Mammary microvascular endothelial cell (primary cell): ENCODE measurements at places on chromosomes 6 and 20. TPM values are rescaled to one million over a fixed set of nuclear protein-coding genes. Genes with fewer than 3 reads are reported as not detected.

CTAGE9 gene
- not detected in 2 replicates for total RNA-seq

SCRT2 gene
- total RNA-seq = not detected in 2 replicates

STMND1 gene
- total RNA-seq = not detected in 2 replicates

MYLK2 gene
- 1.4 and 2.7 TPM in 2 replicates for total RNA-seq

TCF21 gene
- not detected in 2 replicates for total RNA-seq

GTSF1L gene
- not detected in 2 replicates for total RNA-seq

C2 gene
- total RNA-seq = not detected in 2 replicates

CRIP3 gene
- not detected in 2 replicates for total RNA-seq

TSBP1 gene
- not detected in 2 replicates for total RNA-seq

CDH4 gene
- 3.6 and 4.3 TPM in 2 replicates for total RNA-seq

TCP11 gene
- not detected in 2 replicates for total RNA-seq

HLA-DOB gene
- 0.10 and 0.13 TPM in 2 replicates for total RNA-seq

SIRPD gene
- total RNA-seq = not detected in 2 replicates

CD83 gene
- 1.2 and 1.9 TPM in 2 replicates for total RNA-seq

CCN5 gene
- total RNA-seq = not detected in 2 replicates

TMEM244 gene
- not detected in 2 replicates for total RNA-seq

TRAPPC3L gene
- total RNA-seq = 0.10 TPM in 1 of 2 replicates, not detected in the other

DEF6 gene
- 0.44 and 1.5 TPM in 2 replicates for total RNA-seq

ANKRD66 gene
- not detected in 2 replicates for total RNA-seq

VSX1 gene
- total RNA-seq = not detected in 2 replicates

FNDC1 gene
- total RNA-seq = not detected in 2 replicates

PPP1R3G gene
- total RNA-seq = 0.33 and 0.49 TPM in 2 replicates

COL12A1 gene
- 51.1 and 56.9 TPM in 2 replicates for total RNA-seq
